CD4-positive, alpha-beta T cell treated with Interferon alpha-2 for 1 hour (primary cell): ENCODE measurements at places on chromosomes 5 and 9.

- DNase-seq: no peak
Observed at GRCh38 chr5:38726279-38726678, 119.5 kb upstream of the OSMR start.

- DNase-seq: no peak
Observed at GRCh38 chr5:116645627-116646026, 71.0 kb upstream of the SEMA6A start.

- no peak for DNase-seq
Observed at GRCh38 chr9:4461437-4461836, 28.8 kb upstream of the SLC1A1 start.

GRCh38 chr5:25970906-25971489 lies 1067.4 kb downstream of the CDH9 start:
- no peak for DNase-seq

GRCh38 chr5:11420969-11421368 lies 483.3 kb downstream of the CTNND2 start:
- no peak for DNase-seq

DNA sequence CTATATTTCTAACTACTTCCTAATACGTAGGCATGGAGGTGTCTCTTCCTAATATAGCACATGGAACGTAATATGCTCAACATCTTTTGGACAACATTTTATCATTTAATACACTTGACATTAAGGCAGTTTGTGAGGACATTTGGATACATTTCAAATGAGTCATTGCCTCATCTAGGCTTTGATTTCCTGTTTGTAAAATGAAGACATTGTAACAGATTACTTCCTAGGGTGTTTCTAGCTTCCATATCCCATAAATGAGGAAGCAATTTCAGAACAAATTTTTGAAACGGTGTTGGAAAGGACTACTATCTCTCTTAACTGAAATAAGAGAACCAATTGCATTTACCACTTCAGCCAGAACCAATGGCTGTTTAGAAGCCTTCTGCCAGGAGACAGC lies 38.7 kb downstream of the SLC28A3 start:
- DNase-seq: no peak

GRCh38 chr5:119290161-119290569 lies 65.7 kb upstream of the TNFAIP8 start:
- peak; percentile 44 for DNase-seq

DNA sequence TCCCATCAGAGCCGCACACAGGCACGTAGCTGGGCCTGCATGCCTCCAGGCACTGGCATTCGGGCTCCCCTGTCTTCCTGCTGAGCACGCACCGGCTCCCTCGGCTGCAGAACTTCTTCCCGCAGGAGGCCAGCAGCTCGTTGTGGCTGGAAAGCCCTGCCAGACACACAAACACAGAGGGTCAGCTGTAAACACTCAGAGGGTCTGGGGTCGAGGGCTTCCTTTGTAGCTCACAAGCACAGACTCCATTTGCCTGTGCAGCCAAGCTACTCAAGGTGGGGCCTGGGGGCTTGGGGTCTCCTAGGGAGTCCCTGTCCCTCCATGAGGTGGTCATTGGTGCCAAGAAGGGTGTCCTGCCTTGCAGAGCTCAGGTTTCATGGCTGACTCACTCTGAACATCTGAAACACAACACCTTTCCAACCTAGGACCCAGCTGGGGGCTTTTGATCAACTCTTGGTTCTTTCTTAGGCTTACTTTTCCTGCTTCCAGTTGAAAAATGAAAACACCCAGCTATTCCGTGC lies 211.4 kb downstream of the FSTL4 start:
- no peak for DNase-seq

GRCh38 chr5:81852291-81853029 lies 101.6 kb upstream of the SSBP2 start:
- DNase-seq: peak; percentile 25

- DNase-seq: no peak
Observed at GRCh38 chr5:97022898-97023297, 87.0 kb downstream of the LNPEP start.

GRCh38 chr9:114954956-114955582 lies 24.7 kb upstream of the TNFSF8 start:
- no peak for DNase-seq

DNA sequence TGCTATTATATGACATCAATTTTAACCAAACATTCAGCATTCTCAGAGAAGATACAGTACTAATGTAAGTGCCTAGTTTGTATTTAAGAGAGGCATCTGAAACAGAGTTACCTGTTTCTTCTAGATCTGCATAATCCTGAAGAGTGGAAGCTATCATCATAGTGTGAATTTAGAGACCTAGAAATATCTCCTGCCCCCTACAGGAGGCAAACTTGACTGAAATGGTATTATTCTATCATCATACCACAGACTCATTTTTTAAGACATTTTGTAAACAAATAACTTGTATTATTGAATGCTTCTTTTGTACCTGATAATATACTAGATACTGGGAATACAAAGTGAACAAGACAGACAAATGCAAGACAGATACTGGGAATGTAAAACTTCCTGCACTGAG lies 216.8 kb upstream of the RPS23 start:
- DNase-seq: no peak

GRCh38 chr5:61842840-61843239 lies 463.2 kb upstream of the KIF2A start:
- no peak for DNase-seq

- peak; percentile 90 for DNase-seq
Observed at GRCh38 chr5:67206929-67207328, 10.3 kb upstream of the CD180 start.

GRCh38 chr5:80706835-80707447 lies 52.2 kb upstream of the DHFR start:
- DNase-seq: no peak

DNA sequence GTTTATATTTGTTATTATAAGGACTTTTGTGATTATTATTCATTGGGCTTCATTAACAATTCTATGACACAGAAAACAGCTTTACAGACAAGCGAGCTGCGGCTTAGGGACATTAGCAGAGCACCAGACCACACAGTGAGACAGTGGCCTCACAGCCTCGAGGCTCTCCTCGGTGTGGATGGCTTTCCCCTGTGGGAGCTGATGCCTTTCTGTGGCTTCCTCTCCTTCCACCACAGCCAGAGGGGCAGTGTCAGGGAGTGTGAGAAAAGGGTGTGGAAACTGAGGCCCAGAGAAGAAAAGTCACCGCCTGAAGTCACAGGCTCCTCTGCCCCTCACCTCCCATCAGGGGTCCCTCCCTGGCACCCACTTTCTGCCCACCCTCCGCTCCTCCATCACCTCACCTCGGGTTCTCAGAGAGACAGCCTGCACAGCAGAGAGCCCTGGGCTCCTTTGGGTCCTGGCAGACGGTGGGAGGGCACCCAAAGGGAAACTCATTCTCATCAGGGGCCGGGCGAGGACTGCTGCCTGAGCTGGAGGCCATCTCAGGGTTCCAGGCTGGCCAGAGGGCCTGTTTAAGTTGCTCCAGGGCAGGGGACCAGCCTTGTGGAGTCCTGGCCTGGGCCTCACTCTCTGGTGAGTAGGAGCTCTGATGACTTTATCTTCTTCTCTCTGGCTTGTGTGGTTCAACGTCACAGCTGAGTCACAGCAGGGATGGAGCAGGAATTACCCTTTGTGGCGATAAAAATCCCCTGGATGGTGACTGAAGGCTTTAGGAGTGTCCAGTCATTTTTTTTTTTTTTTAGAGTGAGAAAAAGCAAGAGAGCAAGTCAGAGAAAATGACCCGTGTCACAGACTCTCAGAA lies 830 bp downstream of the TRAF1 start:
- DNase-seq: peak; percentile 86

- DNase-seq: no peak
Observed at GRCh38 chr9:19087106-19088000, 15.4 kb downstream of the HAUS6 start.

DNA sequence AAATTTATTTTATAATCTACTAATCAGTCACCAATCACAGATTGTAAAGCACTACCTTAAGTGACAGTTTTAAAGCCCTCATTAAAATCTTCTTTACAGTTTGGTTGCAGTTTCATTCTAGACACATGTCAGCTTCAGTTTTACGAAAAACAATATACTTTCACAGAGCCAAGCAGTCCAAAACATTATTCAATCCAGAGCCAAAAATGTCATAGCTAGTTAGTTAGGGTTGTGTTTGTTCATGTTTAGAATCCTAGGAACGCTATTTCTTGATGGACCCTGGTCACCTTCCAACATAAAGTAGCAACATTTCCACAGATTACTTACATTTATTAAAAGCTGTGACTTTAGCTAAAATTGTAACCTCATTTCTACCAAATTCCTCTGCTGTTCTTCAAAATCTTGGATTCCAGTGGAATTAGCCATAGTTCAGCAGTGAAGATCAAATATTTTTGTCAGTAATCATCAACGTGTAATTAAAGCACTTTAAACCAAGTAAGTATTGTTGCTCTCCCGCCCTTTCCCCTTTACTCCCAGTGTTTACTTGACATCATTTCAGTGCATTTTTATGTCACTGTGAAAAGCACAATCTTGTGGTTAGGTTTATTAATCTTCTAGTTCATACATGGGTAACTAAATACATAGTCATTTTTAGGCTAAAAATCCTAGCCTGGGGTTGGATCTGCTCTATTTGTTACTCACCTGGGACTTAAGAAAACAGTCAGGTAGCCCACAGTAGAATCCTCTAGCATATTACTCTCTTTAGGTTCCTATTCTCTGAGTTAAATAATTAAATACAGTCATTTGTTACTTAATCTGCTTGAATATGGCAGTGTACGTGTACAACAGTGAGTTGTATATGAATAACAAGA lies 74.3 kb downstream of the NIPBL start:
- no peak for DNase-seq

DNA sequence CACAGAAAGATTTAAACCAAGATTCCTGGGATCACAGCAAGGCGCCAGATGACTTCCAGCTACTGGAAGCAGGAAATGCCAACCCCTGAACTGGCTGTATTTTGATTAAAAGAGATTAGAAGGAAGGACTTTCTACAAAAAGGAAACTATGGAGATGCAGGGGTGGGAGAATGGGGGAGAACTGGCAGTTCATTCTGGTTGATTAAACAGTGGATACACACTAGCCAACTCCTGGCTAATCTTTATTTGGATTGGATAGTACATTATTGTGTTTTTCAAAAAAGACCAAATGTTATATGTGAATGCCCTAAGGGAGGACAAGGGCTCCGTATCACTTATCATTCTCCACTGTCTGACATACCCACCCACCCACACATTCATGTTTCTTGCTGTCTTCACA lies 93.2 kb downstream of the CDO1 start:
- DNase-seq: no peak

DNA sequence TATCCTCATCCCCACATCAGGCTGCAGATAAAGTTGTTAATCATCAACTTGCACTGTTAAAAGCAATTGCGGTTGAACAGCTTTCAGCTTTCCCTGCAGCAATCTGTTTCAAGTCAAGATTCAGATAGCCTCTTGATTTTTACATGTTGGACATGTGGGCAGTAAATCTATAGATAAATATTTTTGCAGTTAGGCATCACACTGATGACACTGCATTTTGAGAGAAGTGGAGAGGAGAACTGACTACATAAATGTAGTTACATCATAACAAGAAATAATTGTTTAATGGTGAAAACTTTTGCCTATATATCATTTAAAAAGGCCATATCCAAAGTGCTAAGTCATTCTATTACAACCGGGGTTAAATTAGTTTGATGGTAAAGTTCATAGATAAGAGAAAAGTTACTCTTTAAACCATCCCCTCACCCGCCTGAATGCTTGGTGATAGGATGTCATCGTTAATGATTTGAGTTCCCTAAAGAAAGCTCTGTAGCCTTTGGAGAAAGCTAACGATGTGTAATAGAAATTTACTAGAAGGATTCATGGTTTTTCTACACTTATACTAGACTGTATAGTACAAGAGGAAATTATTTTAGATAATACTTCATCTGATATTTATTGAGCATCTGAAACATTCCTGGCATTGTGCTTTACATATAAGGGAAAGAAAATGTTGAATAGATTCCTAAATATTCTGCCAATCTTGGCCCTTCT lies 30.8 kb upstream of the ALDH1A1 start:
- DNase-seq: no peak

GRCh38 chr9:78351816-78352215 lies 54.9 kb downstream of the PSAT1 start:
- peak; percentile 26 for DNase-seq

DNA sequence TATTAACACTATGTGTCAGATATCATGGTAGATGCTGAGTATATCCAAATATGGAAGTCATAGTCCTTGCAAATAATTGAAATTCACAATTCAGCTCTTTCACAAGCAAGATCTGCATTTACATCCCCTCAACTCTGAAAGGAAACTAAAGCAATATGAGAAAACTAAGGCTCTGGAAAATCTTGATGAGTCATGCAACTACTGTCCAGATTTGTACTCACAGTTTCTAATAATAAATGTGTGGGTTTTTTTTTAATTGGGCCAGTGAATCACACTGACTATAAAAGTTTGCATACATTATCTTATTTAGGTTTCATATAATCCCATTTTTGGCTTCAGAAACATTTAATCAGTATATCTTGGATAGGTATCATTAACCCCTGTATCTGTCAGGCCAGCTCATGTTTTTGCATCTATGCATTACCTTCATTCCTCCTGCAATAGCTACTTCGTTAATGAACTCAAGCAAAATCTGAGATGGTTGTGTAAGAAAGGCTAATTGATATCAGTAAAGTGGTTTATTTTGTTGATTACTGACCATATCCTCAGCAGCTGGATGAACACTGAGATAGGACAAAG lies 58.7 kb upstream of the PRR16 start:
- no peak for DNase-seq

- DNase-seq: peak; percentile 75
Observed at GRCh38 chr9:132160802-132161742, 786 bp upstream of the NTNG2 start.

- DNase-seq: no peak
Observed at GRCh38 chr9:110979636-110980035, 58.6 kb downstream of the LPAR1 start.

DNA sequence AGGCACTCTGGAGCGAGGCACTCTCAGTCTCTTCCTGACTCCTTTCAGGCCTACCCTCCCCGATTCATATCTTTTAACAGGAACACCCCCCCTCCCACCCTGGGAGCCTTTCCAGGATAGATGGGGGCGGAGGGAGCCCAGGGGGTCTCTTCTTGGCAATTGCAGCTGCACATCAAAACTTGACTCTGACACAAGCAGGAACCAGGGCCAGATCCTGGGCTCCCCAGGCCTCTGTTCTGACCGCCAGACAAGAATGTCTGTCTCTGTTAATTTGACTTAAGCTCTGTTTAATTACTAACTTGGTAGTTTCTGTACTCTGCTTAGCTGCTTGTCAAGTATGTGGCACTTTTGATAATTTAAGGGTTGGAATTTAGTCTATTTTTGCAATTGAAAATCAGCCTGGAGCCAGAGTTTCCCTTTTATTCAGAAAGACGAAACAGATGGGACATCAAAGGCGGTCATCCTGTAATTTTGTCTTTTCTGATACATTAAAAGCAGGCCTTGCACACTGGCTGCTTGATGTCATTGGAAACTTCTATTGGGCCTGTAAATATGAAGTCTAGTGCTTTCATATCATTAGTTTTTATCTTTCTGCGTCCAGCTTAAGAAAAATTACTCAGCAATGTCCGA lies 43.3 kb downstream of the ACTL7B start:
- DNase-seq: no peak
